ENCODE measurements at places on chromosomes 4 and X.

GRCh38 chrX:79078114-79078513 lies 66.4 kb upstream of the GPR174 start:
- no peak for DNase-seq

DNA sequence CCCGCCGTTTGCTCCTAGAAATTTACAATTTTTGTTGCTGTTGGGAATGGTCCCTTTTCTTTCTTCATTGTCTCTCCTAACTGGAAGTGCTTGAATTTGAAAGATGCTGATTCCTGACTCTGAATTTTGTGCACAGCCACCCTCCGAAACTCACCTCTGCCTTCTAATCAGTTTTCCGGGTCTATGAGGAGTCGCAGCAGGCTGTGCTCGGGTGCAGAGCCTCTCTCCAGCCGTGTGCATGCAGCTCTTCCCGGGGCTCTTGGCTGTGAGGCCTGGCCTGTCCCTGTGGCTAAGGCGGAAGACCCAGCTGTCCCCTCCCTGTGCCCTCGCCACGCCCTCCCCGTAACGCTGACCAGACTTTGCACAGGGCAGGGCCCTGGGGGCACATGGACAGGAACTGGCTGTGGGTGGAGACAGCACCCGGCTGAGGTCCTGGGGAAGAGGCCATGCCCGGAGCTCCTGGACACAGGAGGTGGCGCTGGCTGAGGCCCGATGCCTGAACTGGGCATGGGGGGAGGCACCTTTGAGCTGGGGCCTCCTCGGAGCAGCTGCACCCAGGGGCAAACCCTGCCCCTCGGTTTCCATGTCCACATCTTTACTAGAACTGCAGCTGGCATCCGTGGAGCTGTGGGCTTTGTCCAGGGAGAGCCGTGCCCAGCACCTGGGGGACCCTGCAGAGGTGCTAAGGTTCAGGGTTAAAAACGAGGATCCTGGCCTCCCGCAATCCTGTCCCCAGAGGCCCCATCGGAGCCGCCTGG lies 32.6 kb upstream of the SPON2 start:
- DNase-seq = peak; percentile 94

- no peak for DNase-seq
These were observed 138.9 kb upstream of the ITM2A start for GRCh38 chrX:79506001-79506400.

DNA sequence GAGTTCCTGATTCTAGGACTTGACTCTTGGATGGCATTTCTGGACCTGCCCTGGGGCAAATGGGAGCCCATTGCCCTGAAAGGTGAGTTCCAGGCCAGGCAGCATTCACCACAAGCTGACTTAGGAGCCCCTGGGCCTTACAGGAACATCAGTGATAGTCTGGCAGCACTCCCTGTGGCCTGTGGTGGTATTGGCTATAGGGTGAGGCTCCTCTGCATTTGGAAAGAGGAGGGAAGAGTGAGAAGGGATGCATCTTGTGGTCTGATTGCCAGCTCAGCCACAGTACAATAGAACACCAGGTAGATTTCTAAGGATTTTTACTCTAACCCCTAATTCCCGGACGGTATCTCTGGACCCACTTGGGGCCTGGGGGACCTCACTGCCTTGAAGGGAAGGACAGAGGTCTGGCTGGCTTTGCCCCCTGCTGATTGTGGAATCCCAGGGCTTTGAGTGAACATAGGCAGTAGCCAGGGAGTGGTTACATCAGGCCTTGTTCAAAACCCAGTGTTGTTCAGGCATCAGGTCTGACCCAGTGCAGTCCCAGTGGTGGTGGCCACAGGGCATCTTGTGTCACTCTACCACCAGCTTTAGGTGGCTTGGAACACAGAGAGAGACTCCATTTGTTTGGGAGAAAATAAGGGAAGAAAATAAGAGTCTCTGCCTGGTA lies 32.9 kb downstream of the MAGED4 start:
- DNase-seq = no peak

- no peak for DNase-seq
These were observed 24.9 kb downstream of the CD99L2 start for GRCh38 chrX:150873616-150874015.

GRCh38 chrX:6184900-6185515 lies 43.7 kb downstream of the NLGN4X start:
- DNase-seq = no peak

DNA sequence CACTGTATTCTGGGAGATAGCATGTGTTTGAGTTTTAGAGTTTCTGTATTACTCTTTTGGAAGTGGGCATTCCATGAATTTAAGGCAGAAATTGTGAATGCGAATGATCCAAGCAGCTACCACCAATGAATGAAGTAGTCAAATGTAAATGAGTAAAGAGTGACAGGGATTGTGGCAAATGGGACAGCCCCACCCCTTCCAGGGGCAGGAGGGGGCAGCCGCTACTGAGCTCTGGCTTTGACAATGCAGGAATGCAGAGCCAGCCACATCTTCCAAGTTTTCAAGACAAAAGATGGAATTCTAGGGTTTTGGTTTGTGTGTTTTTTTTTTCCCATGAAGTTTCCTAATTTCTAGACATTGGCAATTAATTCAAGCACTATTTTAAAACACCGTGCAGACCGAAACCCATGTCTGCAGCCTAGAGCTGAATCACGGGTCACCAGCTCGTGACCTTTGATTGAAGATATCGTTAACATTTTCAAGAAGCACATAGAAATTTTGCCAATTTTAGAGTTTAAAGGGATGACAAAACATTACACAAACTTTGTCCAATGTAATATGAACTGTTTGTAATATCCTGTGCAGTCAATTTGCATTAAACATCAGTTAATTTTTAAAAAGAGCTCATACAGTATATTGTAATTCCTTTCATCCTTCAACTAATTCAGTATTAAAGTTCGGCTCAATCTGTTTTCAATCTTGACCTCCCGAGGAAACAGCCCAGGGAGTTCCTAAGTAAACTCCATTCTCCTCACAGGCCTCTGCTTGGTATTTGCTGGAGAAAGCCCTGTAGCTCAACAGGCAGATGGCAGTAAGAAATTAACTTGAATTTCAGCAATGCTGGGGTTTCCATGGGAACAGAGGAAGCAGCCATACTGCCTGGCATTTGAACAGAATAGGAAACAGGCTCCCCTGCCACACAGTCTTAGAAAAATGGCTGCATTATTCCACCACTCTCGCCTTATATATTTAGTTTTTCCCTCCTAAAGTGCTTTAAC lies 83.4 kb downstream of the UCHL1 start:
- DNase-seq = no peak

DNA sequence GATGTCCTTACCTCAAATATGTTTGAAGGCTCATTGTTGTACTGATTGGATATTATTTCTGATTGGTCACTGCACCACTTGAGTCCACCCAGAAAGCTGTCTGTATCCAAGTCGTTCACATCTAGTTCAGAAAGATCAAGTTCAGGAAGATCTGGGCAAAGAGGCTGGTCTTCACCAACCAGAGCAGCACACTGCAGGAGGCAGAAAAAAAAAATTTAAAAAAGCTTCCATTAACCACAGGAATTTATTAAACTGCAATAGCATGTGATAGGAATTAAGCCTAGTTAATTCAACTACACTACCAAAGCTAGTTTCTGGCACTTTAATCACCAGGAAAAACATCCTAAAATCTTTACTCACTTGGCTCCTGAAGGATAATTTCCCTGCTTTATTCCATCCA lies 5.1 kb downstream of the PPARGC1A start:
- DNase-seq = no peak

DNA sequence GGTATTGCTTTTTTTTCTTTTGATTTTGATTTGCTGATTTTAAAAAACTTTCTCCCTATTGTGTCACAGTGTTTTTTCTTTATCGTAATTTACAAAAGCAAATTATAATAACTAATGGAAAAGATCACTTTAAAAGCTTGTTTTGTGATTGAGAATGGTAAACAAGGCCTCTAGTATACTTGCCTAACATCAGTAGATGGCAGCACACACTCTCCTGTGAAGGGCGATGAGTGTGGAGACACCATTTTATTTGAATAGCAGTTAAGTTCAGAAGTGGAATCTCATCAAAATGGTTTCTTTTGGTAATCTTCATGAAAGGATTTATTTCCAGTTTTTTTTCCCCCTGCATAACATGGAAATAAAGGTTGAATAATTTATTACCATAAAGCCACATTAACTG lies 72.3 kb downstream of the PAK3 start:
- DNase-seq = no peak

DNA sequence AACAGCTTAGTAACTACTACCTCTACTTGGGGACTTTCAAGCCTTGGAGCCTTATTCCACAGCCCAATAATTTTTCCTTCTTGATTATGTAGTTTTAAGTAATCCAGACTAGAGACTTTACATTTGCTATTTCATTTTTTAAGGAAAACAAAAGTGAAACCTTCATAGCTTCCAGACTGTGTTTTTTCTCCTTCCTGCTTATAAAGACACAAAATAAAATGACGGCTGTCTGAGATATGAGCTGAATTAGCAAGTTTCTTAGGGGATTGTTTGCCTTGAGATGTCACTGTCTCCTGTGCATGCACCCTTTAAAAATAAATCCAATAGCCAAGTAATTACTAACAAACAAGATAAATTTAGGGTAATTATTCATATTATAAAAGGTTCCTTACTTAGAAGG lies 78.8 kb upstream of the PACRGL start:
- peak; percentile 39 for DNase-seq

DNA sequence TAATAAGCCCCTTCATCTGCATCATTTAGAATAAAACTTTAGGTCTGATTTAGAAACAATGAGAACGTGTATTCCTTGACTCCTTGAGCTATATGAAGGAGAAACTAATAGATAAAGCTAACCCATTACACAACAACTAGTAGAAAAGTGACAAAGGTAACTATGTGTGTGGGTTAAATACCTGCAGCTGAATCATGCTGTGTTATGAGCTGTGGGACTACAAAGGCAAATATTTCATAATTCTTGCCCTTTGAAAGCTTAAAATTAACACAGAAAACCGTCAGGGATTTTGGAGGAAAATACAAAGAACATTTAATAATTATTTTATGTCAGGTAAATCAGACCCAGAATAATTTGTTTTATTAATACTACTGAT lies 898 bp upstream of the NDP start:
- peak; percentile 30 for DNase-seq

DNA sequence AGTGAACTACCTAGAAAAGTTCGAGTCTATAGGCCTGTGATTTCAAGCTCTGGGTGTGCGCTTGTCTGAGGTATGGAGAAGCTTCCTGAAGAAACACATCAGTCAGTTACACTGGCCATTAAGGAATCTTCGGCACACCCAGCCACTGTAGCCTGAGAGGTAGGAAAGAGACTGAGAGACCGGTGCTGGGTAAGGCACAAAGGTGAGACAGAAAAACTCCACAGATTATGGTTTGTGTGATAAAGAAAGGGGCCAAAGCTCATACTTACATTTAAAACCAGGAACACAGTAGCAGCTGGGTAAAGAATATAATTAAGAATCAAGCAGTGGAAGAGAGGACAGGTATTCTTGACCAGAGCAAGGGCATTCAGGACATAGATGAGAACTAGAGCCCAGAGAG lies 74.8 kb upstream of the TTC29 start:
- peak; percentile 61 for DNase-seq

DNA sequence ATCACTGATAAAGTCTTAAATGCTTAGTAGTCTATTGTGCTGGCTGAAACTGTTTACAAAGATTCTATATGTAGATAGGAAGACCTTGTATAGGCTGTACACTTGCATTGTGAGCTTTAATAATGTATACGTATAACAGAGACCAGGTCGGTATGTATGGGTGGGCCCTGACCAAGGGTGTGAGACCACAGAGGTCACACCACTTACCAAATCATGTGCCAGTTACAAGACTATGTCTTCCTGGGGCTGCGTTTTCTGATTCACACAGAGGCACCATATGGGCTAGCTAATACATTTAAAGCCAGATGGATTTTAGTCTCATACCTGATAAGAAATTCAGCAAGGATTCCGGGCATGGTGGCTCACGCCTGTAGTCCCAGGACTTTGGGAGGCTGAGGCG lies 8.8 kb downstream of the DIAPH2 start:
- no peak for DNase-seq

DNA sequence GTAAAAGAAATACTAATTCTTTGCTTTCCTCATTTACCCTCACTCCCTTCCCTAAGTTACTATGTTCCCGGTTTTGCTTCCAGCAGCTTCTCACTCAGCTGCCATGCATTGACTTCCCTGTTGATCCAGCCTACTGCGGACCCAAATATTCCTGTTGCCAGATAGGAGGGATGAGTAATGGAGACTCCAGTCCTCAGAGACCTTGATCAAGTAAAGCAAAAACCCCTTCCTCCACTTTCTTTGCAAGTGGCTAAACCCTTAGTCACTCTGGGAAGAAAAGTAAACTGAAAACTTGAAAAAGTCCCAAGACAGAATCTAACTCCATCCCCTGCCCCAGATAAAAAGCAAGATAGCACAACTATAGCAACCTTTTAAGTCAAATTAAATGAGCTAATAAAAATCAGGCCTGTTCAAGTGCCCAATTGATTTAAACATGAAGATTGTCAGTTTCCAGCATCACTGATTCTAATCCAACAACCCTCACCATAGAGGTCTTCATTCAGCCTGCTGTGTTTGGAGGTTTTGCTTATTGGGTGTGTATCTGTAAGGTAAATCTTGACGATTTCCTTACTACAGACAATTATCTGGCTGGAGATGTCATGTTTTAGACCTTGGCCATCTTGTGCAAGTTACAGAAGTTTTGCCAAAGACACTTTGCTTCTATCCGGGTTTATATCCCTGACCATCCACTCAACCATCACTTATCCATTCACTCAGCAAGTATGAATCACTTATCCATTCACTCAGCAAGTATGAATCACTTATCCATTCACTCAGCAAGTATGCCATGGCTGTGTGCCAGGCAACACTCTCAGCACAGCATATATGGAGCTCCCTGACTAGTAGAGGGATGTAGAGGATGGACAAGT lies 17.6 kb downstream of the FGFBP1 start:
- no peak for DNase-seq

GRCh38 chrX:54826598-54826997 lies 19.1 kb downstream of the MAGED2 start:
- no peak for DNase-seq

DNA sequence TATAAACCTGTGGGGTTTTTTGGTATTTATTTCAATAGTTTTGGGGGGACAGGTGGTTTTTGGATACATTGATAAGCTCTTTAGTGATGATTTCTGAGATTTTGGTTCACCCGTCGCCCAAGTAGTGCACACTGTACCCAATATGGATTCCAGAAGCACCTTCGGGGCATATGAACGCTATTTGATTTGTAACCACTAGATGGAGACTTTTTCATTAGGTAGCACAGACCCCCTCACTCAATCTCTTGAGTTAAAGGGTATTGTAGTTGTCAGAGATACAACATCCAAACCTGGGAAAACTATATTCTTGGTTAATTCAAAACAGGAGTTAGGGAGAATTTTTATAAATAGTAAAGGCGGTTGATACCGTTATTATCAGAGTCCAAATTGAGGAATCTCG lies 79.8 kb downstream of the SPANXN3 start:
- peak; percentile 12 for DNase-seq

- DNase-seq = no peak
These were observed at the start of gene CD40LG for GRCh38 chrX:136647677-136648360. TSS of gene CD40LG (plus strand) at chrX:136648158. CDS start at chrX:136648249, 91 bp downstream.

Data from small intestine (tissue), 16 donors.